ENCODE measurements at places on chromosomes 3 and 15.

GRCh38 chr3:193660698-193661411 is 67.8 kb downstream of the OPA1 start:
- no peak for DNase-seq

DNA sequence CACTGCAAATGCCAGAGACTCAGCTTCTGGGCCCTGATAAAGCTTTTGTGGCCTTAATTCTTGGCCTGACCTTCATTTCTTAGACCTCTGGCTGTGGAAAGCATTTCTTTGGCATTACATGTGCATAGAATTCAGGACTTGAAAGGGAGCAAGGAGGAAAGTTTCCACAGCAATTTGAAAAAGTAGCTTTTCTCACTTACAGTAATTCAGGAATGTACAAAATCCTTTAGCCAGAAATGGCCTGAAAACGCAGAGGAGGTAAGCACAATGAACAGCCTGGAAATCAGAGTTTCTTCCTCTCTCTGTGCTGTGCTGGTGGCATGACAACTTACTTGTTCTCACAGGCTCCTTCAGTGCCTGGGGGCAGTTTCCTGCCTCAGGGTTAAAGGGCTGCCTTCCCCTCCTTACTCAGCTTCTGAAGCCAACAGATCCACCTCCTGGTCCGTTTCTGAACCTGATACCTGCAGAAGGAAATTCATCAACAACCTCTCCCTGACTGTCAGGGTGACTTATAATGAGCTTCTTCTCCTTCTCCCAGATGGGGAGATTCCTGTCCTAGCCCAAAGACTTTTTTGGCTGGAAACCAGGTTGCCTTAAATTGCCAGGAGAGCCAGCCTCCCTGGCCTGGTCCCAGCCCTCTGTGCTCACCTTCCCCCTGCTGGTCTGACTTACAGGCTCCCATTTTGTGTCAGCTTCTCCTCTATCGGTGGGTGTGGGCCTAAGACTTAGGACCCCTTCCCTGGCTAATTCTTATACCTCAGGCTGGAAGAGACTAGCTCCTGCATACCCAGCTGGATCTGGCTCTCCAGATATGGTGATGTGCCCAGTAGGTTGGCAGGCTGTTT is 102.3 kb downstream of the MYRIP start:
- DNase-seq: peak; percentile 72

- peak; percentile 93 for DNase-seq
Observed at GRCh38 chr3:127588806-127589577, 1.5 kb downstream of the TPRA1 start.

- DNase-seq: peak; percentile 3
Observed at GRCh38 chr15:61906961-61907752, 153.1 kb downstream of the VPS13C start.

GRCh38 chr3:73298243-73299183 is 237.1 kb downstream of the EBLN2 start:
- no peak for DNase-seq

DNA sequence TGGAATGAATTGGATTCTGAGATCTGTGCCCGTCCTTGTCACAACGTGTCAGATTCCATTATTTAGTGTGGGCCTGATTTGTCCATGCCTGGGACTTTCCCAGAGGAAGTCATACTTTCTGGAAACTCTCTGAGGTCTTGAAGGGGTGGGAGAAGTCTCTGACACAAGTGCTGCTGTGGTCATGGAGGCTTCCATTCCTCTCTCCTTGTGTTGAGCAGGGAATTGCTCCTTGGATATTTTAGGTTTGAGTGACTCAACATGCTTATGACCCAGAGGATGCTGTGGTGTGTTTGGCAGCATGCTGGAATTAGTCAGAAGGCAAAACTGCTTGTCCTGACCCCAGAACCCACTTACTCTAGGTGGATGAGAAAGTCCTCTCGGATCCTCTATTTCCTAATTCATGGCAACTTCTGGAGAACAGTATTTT is 132.1 kb downstream of the LPP start:
- peak; percentile 99 for DNase-seq

DNA sequence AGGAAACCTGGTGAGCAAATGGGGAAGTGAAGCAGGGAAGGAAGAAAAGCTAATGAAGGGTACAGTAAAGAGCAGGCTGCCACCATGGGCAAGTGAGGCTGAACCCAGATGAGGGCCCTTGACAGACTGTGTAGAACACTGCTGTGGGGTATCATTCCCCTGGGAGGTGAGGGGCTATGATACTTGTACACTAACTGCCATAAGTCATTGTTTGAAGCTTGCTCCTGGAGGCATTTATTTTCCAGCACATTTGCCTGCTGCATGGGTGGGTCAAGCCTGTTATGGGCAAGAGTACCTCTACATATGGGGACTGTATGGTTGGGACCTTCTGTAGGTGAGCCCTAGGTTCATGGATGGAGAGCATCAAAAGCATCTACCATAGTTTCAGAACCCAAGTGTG is 57.4 kb downstream of the POMGNT2 start:
- no peak for DNase-seq

- DNase-seq: no peak
Observed at GRCh38 chr3:177495566-177495965, 298.3 kb upstream of the TBL1XR1 start.

DNA sequence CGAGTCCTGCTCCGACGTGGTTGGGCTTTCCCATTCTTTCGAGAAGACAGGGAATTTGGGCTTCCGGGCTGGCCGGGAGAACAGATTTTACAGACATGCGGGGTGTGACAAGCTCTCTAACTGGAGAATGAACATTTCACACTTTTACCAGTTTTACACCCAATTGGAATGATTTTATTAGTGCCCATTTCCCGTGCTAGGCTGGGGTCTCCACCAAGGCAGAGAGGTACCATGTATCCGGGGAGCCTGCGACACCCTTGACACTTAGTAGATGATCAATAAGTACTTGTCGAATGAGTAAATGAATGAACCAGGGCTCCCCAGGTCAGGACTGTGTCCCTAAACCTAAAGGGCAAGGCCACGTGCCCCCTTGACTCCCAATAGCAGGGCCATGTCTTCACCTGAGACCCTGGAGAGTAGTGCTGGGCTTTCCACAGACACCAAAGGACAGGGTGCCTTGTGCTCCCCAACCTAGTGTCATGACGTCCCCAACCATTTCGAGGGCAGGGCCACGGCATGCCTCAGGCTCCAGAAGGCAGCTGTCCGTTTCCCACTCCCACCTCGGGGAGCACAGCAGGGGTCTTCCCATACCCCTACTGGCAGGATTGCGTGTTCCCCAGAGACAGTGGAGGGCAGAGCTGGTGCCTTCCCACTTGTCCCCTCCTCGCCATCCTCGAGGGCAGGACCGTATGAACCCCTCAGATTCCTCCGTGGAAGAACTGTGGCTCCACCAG is 679 bp upstream of the MYD88 start:
- DNase-seq: peak; percentile 11

GRCh38 chr3:60147249-60147950 is 1097.6 kb upstream of the CFAP20DC start:
- DNase-seq: no peak

- no peak for DNase-seq
Observed at GRCh38 chr3:38541806-38542205, 45.7 kb downstream of the EXOG start.

- DNase-seq: no peak
Observed at GRCh38 chr3:69283496-69283895, 102.4 kb downstream of the FRMD4B start.

GRCh38 chr3:55630921-55631299 is 143.8 kb upstream of the WNT5A start:
- no peak for DNase-seq

DNA sequence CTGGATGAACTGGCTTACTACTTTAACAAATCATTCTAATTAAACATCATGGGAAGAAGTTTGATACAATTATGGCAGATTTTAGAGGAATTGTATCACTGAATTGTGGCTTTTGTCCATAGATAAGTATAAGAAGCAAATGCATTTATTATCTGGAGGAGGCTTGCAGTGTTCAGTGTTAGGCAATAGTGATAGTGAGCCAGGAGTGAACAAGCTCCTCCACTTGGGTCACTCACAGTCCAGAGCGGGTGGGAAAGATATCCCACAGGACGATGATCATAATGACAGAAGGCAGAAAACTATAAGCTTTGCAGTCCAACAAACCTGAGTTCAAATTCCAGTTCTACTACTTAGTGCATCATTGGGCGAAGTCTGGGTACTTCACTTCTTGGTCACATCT is 64.0 kb upstream of the VILL start:
- no peak for DNase-seq

GRCh38 chr3:142445816-142446254 is 2.0 kb downstream of the XRN1 start:
- peak; percentile 37 for DNase-seq

- no peak for DNase-seq
Observed at GRCh38 chr3:130835483-130835882, 58.4 kb upstream of the ATP2C1 start.

GRCh38 chr3:94423578-94423977 is 360.7 kb downstream of the NSUN3 start:
- peak; percentile 34 for DNase-seq

GRCh38 chr15:61037031-61037430 is 192.1 kb downstream of the RORA start:
- no peak for DNase-seq

DNA sequence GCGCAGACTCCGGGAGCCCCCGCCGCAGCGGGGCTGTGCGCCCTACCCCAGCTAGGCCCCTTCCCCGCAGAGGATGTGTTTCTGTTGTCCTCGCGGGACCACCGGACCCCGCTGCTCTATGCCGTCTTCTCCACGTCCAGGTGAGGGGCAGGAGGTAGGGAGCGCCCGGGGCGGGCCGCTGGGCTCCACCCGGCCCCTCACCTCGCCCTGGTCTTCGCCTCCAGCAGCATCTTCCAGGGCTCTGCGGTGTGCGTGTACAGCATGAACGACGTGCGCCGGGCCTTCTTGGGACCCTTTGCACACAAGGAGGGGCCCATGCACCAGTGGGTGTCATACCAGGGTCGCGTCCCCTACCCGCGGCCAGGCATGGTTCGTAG is 4.7 kb downstream of the SEMA3B start:
- no peak for DNase-seq

DNA sequence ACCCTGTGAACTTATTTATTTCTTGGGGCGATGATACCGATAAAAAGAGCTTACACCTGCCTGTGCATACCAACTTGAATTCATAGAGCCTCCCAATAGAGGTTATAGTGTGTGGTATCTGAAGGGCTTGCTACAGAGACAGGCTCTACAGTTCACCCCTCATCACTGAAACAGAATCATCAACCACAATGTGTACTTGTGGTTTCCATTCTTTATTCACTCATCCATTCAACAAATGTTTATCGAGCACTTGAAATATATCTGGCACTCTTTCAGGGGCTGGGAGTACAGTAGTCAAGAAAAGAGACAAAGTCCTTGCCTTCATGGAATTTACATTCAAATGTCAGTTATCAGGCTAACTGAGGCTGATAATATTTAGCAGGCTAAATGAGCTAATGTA is 134.4 kb upstream of the SKOR1 start:
- peak; percentile 40 for DNase-seq

DNA sequence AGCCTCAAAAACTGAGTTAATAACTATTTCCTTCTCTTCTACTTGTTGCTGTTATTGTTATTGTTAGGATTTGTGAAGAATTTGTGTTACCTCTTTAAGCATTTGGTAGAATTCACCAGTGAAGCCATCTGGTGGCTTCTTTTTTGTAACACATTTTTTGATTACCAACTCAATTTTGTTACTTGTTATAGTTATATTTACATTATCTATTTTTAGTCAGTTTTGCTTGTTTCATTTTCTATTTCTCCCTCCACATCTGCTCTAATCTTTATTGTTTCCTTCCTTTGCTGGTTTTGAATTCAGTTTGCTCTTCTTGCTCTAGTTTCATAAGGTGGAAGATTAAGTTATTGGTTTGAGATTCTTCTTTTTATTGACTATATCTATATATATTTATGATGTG is 3.7 kb upstream of the SLC9C1 start:
- no peak for DNase-seq

GRCh38 chr3:32215185-32215584 is 23.3 kb upstream of the CMTM8 start:
- no peak for DNase-seq

- peak; percentile 67 for DNase-seq
Observed at GRCh38 chr15:39426552-39427532, 154.0 kb upstream of the THBS1 start.

- DNase-seq: no peak
Observed at GRCh38 chr3:184944241-184944640, 132.3 kb downstream of the VPS8 start.

GRCh38 chr3:10333349-10333650 is 12.4 kb upstream of the SEC13 start:
- no peak for DNase-seq

- DNase-seq: no peak
Observed at GRCh38 chr3:126166009-126166408, 14.4 kb downstream of the ALDH1L1 start.

DNA sequence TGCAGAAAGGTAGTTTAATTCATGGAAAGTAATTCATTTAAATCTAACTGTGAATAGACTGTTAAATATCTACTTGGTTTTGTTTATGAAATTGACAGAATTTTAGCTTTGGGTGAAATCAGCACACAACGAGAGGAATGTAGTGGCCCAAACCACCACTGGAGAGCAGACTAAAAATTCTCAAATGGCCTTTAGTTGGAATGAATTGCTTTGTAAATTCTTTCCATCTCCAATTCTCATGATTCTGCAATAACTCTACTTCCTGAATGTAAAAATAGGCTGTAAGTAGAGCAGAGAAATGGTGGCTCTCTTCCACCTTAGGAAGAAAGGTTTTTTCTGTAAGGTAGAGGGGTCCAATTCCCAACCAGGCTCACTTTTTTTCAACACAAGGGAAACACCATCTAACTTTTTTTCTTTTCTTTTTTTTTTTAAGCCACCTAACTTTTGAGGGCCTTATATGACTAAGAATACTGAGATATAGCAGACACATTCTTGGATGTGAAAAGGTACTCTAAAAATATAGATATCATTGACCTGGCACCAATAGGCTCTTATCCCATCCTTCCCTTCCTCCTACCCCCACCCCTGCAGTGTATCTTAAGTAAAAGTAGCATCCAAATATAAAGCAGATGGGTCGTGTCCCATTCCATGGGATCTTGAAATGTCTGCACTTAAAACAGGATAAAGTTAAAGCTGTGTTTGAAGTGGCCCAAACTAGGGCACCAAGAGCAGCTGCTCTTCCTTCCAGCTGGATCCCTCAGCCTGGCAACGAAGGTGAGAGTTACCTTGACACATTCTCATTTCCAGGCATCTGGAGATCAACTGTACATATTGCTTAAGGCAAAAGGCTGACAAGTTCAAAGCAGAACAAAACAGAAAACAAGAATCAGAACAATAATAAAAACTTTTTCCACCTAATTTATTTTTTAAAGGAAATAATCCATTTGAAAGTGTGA is 194.1 kb downstream of the TPRG1 start:
- DNase-seq: no peak

GRCh38 chr3:62467966-62468722 is 94.8 kb upstream of the FEZF2 start:
- DNase-seq: no peak

- DNase-seq: no peak
Observed at GRCh38 chr3:10845839-10846656, 30.0 kb downstream of the SLC6A11 start.

DNA sequence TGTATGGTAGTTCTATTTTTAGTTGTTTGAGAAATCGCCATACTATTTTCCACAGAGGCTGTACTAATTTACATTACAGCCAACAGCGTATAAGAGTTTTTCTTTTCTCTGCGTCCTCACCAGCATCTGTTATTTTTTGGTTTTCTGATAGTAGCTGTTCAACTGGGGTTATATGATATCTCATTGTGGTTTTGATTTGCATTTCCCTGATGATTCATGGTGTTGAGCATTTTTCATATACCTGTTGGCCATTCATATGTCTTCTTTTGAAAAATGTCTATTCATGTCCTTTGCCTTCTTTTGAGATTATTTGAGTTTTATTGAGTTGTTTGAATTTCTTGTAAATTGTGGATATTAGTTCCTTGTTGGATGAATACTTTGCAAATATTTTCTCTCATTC is 114.6 kb downstream of the LRRK1 start:
- peak; percentile 14 for DNase-seq

Data from ELR (cell line).